ENCODE measurements at places on chromosomes 3 and 15.
A peak's percentile ranks its signal among the peaks of the same experiment; 100 is the strongest.

- no peak for DNase-seq
Measured at GRCh38 chr15:73686781-73687256, 2.6 kb downstream of the CD276 start.

DNA sequence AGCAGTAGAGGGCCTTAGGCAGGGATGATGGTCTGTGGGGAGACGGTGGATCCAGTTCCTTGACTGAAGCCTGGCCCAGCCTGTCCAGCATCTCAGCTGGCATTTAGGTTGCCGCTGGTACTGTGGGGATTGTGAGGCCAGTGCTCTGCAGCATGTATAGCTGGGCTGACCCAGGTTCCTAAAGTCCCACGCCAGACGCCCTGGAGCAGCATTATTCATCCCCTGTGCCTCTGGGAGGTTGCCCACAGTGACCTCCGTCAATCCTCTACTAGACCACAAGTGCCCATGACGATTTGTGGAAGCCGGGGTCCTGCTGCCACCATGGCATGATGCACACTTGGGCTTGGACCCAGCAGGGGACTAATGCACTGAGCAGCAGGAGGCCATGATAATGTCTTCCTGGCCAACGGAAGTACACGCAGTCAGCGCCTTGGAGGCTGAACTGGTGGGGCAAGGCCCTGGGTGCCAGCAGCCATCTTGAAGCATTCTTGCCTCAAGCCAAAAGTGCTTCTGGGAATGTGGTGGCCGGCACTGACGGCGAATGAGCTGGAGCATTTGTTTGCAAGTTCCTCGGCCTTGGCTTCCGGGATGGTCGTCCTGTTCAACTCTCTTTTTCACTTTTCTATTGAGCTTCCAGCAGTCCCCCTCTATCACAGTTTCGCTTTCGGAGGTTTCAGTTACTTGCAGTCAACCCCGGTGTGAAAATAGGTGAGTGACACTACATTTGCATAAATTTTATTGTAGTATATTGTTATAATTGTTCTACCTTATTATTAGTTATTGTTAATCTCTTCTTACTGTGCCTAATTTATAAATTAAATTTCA, 949.4 kb downstream of the ROBO1 start:
- DNase-seq: no peak

DNA sequence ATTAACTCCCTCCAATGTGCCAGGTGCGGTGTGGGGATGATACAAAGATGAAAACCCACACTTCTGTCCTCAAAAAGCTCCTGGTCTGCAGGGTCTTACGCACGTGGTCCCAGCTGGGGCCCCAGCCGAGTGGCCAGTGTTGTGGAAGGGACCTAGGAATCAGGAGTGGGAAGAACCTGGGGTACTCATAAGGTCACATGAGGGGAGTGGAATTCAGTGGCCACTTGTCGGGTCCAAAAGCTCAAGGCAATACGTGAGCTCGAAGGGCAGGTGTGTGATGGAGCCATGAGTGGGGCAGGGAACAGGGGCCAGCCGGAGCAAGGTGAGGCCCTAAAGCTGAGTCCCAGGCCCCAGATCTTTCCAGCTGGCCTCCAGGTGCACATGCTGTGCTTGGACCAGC, 260.0 kb upstream of the LYSMD4 start:
- no peak for DNase-seq

GRCh38 chr3:52262447-52262846, 16.0 kb downstream of the WDR82 start:
- no peak for DNase-seq

DNA sequence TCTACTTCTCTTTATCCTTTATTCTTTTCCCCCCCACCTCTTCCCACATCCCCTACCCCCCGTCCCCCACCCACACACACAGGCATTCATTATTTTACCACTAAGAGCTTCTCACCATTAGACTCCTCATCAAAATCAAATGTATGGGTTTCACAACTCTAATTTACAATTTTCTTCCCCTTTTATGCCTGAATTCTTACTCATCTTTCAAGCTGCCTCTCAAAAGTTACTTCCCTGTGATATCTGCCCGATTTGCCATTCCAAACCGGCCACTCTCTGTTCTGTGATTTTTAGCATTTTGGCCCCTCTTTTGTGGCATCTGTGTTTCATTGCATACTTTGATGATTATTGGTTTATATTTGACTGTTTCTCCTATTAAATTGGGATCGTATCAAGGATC, 42.2 kb downstream of the SLC9A9 start:
- DNase-seq: no peak

DNA sequence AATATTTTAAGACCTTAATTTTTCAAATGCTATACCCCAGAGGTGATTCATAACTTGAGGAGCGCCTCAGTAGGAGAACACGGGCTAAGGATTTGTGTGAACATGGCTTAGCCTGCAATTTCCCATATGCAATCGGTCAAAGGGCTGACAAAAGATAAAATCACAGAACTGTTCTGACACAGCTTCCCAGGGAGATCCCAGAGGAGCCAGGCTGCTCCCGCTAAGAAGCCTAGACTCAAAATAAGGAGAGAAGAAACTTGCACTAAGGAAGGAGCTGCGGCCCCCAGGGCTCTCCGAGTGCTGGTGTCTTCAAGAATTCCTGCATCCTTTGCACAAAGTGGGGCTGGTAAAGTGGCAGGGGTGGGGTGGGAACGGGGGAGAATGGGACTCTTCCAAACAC, 106.3 kb upstream of the DLG1 start:
- DNase-seq: no peak

DNA sequence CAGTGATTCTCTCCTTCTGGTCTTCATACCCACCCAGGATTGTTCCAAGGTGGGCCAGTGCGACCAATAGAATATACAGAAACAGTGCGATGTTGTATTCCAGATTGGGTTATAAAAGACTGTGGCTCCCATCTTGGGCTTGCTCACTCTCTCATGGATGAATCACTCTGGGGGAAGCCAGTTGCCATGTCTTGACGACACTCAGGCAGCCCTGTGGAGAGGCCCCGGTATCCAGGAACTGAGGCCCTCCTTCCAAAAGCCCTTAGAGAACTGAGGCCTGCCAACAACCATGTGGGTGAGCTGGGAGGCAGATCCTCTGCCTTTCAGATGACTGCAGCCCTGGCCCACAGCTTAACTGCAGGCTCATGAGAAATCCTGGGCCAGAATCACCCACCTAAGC, 57.2 kb downstream of the SH3GL3 start:
- DNase-seq: no peak

DNA sequence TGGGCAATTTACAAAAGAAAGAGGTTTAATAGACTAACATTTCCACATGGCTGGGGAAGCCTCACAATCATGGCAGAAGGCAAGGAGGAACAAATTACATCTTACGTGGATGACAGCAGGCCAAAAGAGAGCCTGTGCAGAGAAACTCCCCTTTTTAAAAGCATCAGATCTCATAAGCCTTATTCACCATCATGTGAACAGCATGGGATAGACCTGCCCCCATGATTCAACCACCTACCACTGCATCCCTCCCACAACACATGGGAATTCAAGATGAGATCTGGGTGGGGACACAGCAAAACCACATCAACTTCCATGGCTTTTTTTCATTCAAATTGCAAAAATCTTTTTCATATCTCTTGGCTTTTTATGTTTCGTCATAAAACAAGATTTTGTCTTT, 67.6 kb upstream of the GADL1 start:
- no peak for DNase-seq

DNA sequence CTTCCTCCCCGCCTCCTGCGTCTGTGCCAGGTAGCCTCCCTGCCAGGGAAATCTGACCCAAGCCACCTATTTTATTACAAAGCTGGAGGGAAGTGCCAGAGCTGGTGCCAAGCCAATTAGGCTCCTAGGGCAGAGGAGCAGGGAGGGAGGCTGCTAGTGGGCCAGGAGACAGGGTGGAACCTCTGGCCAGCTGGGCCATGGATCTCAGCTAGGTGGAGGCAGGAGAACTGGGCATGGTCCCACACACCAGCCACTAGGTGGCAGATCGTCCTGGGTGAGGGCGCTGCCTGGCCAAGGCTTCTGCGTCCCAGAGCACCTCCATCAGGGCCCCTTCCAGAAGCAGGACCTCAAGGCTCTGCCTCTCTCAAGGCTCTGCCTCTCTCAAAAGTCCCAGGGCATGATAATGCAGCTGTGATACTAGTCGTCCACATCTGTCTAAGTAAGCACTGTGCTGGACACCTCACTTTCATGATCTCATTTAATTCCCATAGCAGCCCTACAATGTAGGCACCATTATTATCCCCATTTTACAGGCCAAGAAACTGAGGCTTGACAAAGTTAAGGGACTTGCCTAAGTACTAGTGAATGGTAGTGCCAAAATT, 4.5 kb upstream of the RFT1 start:
- DNase-seq: peak; percentile 74

- no peak for DNase-seq
Measured at GRCh38 chr3:71636482-71636881, 53.0 kb upstream of the FOXP1 start.

DNA sequence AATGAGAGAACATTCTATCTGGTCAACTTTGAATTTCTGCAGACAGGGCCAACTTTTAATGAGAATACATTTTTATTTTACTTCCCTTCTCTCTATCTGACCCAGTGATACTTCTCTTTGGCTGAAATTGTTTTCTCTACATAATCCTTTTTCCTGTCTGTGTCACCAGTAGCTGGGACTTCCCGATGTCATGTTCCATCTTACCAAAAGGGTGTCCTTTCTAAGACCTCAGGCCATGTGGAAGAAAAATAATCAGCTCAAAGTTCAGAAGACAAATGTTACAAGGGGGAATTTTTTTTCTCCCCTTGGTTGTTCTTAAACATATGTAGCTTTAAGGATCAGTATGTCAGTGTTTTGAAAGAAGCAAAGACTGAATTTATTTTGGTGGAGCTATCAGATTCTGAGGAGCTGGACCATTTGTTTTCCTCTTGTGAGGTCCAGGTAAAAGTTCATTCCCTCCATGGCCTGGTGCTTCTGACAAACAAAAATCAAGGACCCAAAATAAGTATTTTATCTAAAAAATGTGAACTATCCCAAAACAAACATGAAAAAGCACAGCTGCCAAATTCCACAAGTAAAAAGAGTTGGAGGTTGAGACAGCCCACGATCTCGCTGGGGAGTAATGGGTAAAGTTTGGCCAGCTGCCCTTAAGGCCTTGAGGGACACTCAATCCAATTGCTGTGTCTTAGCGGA, 859.4 kb upstream of the NR2F2 start:
- no peak for DNase-seq

DNA sequence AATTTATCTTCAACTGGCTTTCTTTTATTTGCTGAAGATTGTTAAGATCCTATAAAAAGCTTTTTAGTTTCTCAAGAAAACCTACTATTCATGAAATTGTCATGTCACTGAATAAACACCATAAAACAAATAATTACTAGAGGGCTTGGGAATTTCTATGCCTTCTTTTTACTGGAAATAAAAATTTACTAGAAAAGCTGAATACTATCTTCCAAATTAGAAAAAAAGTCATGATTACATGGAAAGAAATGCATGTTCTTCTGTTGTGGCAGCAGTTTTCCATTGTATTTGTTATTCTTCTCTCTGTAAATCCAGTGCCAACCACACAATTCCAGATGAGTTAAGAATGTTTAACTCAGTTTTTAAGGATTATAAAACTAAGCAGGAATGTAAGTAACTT, 153.8 kb downstream of the RAP2B start:
- no peak for DNase-seq

DNA sequence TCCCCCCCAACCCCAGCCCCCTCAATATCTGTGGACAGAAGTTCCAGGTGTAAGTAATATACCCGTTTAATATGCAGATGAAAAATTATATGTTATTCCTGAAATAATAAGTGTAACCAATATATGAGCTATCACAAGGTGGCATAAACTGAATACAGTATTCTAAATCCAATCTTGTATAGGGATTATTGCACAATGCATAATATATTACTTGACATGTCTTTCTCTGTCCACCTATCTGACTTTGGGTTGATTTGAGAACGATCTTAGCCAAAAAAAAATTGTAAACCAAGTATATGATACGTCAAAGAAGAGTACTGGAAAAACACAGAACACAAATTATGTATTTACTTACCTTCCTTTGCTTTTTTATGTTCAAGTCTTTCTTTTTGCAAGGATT, 47.8 kb downstream of the GOLIM4 start:
- no peak for DNase-seq

- DNase-seq: no peak
Measured at GRCh38 chr3:193418576-193419373, 40.2 kb upstream of the ATP13A5 start.

DNA sequence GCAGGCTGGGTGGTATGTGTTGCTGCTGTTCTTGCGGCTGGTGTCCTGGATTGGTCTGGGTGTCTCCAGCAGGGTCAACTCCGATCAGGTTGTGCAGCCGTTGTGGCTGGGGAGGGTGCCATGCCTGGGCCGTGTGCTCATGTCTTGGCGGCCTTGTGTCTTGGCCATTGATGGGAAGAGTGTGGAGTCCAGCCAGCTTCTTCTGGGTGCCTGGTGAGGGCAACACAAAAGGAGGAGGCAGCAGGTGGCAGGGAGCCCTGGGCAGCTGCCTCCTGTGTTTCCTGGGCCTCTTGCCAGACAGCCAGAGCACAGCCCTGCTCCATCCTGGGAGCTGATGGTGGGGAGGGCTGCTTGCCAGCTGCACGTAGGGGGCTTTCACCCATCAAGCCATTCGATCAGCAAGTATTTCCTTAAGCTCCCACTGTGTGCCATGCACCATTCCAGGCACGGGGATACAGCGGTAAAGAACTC, 4.3 kb downstream of the CHAC1 start:
- DNase-seq: no peak

DNA sequence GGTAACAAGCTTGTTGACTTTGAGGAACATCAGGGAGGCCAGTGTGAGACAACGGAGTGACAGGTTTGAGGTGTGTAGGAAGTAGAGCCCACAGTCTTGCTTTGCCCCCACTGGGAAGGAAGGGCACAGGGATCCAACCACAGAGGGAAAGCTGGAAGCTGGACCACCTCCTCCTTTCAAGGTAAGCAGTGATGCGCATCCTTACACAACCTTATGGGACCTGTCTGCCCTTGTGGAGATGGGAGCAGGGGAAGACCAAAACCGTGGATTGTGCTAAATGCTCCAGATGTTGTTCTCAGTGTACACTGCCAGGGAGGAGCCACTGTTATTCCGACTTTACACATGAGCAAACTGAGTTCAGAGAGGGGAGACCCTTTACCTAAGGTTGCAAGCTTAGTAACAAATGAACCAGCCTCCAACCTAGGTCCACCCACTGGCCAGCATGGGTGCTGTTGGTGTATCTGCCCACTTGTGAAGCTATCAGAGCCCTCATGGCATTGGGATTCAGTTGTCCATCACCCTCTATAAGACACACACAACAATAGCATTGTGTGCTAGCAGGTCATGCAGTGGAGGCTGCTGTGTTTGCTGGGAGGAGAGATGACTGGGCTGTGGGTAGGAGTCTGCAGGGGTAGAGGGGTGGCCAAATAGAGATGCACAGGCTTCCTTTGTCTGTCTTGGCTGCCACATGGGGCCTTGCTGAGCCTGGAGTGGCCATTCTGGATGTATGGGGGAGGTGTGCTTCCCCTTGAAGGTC, 586 bp upstream of the LSMEM2 start:
- DNase-seq: no peak

DNA sequence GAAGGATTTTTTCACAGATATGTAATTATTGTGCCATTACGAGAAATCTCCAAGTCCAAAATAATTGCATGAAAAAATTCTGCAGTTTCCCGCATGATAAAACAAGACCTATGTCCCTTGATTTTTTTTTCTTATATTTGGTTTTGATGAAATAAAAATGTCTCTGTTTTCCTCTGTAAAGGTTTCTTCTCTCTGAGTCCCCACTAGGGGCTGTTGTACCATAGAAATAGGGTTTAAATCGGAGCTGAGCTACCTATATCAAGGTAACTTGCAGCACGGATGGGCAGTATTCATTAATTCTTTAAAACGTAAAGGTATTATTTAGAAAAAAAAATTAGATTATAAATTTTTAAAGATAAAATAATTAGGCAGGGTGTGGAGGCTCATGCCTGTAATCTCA, 66.6 kb upstream of the IGF1R start:
- DNase-seq: no peak

All from CD4-positive, alpha-beta T cell treated with Interleukin-15 for 1 hour (primary cell).